Activated T-cell treated with anti-CD3 and anti-CD28 coated beads, Interleukin-2, amount 50 U/mL, for 72 hours (primary cell): ENCODE measurements at places on chromosomes 5 and 9. TPM values are rescaled to one million over a fixed set of nuclear protein-coding genes. Genes with fewer than 3 reads are reported as not detected.
A peak's percentile ranks its signal among the peaks of the same experiment; 100 is the strongest.

- DNase-seq = peak; percentile 89
Observed at GRCh38 chr5:134138416-134139376, 24.2 kb downstream of the TCF7 start.

Gene NR3C1
- total RNA-seq = 93.5 TPM

Gene GAS1
- total RNA-seq = 0.07 TPM

GRCh38 chr9:113341712-113342410 is 1.8 kb upstream of the WDR31 start:
- no peak for DNase-seq

GRCh38 chr5:73814233-73814846 is 188.3 kb downstream of the ARHGEF28 start:
- no peak for DNase-seq

Gene SNX18
- 6.4 TPM for total RNA-seq

DNA sequence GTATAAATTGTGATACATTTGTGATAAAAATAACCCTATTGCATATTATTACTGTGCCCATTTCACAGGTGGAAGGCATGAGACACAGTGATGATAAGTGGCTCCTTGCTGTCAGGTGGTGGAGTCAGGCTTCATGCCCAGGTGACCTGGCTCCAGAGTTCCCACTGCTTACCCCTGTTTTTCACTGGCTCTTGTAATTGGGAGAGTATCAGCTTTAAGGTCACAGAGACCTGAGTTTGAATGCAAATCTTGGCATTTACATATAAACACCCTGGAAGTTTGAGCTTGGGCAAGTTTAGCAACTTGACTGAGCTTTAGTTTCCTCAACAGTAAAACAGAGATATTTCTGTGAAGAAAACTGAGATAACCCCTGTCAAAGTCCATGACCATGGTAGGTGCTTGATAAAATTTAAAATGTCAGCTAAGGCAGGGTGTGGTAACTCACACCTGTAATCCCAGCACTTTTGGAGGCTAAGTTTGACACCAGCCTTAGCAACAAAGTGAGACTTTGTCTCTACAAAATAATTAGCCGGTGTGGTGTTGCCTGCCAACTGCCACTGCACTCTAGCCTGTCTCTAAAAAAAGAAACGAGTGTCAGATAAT is 29.2 kb downstream of the MAT2B start:
- no peak for DNase-seq

DNA sequence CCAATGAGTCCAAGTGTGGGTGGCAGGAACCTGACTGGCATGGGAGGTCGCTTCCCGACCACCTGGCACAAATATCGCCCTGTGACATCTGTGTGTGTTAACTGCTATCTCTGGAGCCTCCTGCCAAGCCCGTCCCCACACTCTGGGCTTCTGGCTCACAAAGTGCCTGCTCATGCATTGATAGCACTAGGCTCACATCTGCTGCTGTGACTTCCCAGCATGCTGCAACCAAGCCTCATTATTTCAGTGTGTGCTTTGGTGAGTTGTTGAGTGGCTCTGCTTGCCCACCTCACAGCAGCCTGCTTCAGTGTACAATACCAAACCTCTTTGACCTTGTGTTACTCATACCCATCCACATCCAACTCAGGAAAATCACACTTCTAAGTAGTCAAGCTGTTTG is 139.8 kb downstream of the APBA1 start:
- DNase-seq = no peak

GRCh38 chr5:142552107-142552506 is 133.8 kb downstream of the FGF1 start:
- DNase-seq = no peak

GRCh38 chr9:69170231-69170630 is 3.8 kb upstream of the TJP2 start:
- no peak for DNase-seq

DNA sequence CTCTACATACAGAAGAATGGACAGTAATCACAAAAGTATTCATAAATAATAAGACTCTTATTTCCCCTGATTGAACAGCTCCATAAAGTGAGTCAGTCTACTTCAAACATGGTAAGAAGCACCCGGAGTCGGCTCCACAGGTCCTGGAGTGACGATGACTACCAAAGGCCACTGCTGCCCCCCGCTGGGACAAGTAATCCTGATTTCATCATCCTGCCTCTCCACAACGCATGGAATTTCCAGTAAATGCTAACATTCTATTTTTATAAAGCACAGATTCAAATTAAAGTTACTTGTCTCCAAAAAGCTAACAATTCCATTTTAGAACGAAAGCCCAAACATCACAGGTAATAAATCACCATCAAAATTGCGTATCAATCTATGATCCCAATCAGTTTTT is 16.2 kb downstream of the ATPSCKMT start:
- DNase-seq = no peak

GRCh38 chr5:67144183-67144639 is 52.4 kb downstream of the CD180 start:
- no peak for DNase-seq

Gene SLC46A2
- not detected for total RNA-seq

Gene CENPP
- 28.2 TPM for total RNA-seq

Gene SMIM33
- total RNA-seq = 0.35 TPM

- DNase-seq = no peak
Observed at GRCh38 chr9:81979196-81979595, 9.4 kb upstream of the SPATA31D1 start.

Gene TNC
- total RNA-seq = 4.1 TPM

DNA sequence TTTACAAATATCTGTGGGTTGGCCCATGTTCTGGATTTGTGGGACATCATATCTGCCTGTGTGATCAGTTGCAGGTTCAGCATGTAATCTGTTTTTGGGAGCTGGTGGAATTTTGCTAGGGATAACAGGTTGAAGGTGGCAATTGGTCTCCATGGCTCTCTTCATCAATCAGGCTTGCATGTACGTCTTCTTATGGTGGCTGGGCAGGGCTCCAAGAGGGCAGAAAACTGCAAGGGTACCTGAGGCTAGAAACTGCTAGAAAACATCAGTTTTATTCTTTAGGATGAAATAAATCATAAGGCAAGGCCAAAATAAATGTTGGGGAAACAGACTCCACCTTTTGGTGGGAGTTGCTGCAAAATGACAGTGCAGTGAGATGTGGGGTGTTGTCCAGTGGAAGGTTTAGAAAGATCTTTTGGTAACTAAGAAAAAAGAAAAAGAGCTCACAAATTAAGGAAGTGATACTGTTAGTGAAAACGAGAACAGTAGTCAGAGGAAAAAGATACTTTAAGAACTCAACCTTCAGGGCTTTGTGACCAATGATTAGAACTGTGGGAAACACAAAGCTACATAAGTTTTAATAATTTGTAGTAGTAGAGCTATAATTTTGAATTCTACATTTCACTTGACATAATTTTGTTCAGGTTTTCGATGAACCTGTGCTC is 300.7 kb upstream of the IZUMO3 start:
- DNase-seq = no peak

- no peak for DNase-seq
Observed at GRCh38 chr9:22623236-22623635, 176.6 kb downstream of the DMRTA1 start.

Gene LURAP1L
- total RNA-seq = not detected

Gene LCN9
- total RNA-seq = not detected

- no peak for DNase-seq
Observed at GRCh38 chr5:27963050-27963783, 924.8 kb upstream of the CDH9 start.

DNA sequence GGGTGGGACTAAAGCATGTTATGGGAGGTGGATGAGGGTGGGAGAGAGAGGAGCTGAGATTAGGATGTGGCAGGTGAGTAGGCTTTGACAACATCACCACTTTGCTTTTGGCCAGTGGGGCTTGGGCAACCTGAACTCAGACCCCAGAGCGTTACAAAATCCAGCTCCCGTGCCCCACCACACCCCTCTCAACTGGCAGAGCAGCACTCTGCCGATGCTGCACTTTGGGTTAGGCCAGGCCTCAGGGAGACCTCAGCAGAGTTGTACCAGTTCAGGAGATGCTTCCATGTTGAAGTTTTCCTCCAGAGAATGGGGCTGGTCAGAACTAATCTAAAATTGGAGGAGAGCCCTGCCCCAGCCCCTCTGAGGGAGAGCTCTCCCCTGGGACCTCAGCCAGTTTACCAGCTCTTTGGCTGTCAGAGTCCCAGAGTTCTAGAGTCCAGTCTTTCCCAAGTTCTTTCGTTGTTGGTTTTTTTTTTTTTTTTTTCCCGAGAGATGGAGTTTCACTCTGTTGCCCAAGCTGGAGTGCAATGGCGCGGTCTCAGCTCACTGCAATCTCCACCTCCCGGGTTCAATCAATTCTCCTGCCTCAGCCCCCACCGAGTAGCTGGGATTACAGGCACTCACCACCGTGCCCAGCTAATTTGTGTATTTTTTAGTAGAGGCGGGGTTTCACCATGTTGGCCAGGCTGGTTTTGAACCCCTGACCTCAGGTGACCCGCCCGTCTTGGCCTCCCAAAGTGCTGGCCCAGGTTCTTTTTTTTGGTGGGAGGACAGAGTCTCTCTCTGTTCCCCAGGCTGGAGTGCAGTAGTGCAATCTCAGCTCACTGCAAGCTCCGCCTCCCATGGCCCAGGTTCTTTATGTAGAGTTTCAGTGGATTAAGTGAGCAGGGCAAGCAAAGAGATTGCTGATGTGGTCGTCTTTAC is 17.8 kb downstream of the NUDT2 start:
- no peak for DNase-seq

Gene CDH12
- not detected for total RNA-seq

Gene PCA3
- not detected for total RNA-seq

Gene PCDHGA4
- 0.26 TPM for total RNA-seq

GRCh38 chr9:81534138-81534875 is 155.0 kb downstream of the TLE1 start:
- DNase-seq = no peak

GRCh38 chr9:3023449-3023848 is 179.6 kb upstream of the PUM3 start:
- no peak for DNase-seq

Gene CCDC152
- 13.5 TPM for total RNA-seq

- no peak for DNase-seq
Observed at GRCh38 chr9:61665330-61665751, 475.5 kb downstream of the SPATA31A7 start.

Gene HSD17B3
- total RNA-seq = not detected

Gene CD72
- 31.9 TPM for total RNA-seq

DNA sequence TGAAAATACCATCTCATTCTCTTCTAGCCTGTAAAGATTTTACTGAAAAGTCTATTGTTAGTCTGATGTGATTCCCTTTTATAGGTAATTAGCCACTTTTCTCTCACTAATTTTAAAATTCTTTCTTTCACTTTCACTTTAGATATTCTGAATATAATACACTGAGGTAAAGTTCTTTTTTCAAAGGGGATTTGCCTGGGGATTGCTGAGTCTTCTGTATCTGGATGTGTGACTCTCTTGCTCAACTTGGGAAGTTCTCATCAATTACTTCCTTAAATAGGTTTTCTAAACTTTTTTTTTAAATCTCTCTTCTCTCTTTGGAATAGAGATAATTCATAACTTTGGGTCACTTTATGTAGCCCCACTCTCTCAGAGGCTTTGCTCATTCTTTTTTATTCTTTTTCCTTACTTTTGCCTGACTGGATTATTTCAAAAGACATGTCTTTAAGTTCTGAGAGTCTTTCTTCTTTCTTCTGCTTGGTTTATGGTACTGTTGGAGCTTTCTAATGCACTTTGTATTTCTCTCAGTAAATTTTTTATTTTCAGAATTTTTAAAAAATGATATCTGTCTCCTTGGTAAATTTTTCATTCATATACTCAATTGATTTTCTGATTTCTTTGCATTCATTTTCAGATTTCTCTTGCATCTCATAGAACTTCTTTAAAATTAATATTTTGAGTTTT is 55.9 kb upstream of the IL12B start:
- no peak for DNase-seq

GRCh38 chr9:89657765-89658164 is 53.0 kb downstream of the GADD45G start:
- DNase-seq = peak; percentile 39

DNA sequence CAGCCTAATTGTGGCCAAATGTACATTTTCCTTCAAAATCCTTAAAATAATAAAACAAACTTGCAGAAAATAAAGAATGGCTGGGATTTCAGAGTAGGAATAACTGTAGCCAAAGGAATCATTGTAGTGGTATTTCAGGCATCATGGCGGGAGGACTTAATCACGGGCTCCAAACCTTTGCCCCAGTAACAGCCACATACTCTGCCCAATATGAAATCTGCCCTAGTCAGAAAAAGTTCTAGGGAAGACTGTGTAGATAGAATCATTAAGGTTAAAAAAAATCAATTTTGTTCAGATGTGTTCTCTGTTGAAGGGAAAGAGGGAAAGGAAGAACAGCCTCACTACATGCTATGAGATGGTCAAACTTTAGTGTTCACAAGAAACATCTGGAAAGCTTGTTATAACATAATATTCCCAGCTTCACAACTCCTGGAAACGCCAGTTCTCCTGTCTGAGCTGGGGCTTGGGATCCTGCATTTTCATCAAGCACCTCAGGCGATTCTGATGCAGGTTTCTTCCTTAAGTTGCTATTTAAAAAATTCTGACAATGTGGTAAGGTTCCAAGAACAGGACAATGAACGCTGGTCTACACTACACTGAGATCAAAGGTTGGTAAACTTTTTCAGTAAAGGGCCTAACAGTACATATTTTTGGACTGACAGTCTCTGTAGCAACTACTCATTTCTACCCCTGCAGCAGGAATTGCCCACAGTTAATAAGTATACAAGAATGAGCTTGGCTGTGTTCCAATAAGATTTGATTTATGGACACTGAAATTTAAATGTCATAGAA is 87.9 kb downstream of the CEMIP2 start:
- no peak for DNase-seq

DNA sequence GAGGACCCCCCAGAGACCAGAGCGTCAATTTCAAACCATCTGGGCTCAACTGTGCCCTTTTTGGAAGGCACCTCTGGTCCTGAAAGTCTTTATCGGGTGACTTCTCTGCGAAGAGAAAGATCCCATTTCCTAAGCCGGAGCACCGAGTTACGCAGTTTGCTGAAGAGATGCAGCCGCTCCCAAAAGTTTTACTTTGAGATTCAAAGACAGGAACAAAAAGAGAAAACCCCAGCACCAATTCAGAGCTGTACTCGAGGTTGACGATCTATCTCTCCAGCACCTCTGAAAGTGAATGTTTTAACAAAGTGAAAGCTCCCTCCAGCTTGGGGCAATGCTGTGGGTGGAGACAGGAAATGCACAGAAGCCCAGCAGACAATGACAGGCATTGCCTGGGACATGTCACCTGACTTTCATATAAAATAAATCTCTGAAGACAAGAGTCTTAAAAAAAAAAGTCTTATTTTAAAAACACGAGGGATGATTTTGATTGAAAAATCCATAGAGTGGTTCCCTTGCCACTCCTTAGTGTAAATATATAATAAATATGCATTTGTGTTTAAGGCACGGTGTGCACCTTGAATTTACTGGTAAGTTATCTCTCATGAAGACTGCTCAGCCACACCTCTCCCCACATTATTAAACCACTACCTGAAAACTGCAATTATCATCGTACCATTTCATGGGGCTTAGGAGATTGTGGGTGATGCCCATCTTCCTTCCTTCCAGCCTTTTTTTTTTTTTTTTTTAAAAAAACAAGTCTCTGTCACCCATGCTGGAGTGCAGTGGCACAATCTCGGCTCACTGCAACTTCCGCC is 79.9 kb downstream of the FNBP1 start:
- DNase-seq = peak; percentile 71

Gene PCDHA9
- total RNA-seq = not detected

- DNase-seq = no peak
Observed at GRCh38 chr9:99176527-99177013, 45.2 kb downstream of the ALG2 start.

GRCh38 chr9:92660266-92660665 is 9.7 kb downstream of the IPPK start:
- no peak for DNase-seq

- no peak for DNase-seq
Observed at GRCh38 chr9:86665416-86665815, 281.9 kb downstream of the GAS1 start.
